Type B pancreatic cell (in vitro differentiated cells): ENCODE measurements at places on chromosomes 4 and X.

DNA sequence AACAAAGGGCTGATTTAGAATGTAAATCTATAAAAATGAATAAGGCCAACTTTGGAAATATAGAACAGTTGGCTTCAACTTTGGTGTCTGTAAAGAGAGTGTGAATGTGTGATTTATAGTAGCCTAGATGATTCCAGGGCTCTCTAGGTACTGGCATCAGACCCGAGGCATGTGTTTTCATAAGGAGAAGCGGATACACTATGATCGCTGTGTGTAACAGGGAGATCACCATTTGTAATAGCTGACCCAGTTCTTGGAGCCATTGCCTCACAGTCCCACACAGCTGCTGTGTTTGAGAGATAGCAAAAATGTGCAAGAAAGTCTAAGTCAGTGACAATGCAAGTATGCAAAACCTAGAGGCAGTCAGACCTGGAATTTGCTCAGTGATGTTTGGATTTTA lies 135.1 kb downstream of the REPS2 start:
- DNase-seq, result no peak
- H3K36me3 ChIP-seq, result no peaks in the 10 kb centered on the region
- H3K4me3 ChIP-seq, result no peak overlapping the region
- H3K4me1 ChIP-seq, result peaks cover 4% of the 10 kb centered on the region
- H3K27me3 ChIP-seq, result peaks cover 8% of the 10 kb centered on the region

GRCh38 chrX:2484256-2484655 lies 16.5 kb downstream of the DHRSX start:
- H3K4me1 ChIP-seq, result peaks cover 11% of the 10 kb centered on the region
- H3K27me3 ChIP-seq, result no peaks in the 10 kb centered on the region
- H3K27ac ChIP-seq, result peak overlapping the region; percentile 41

DNA sequence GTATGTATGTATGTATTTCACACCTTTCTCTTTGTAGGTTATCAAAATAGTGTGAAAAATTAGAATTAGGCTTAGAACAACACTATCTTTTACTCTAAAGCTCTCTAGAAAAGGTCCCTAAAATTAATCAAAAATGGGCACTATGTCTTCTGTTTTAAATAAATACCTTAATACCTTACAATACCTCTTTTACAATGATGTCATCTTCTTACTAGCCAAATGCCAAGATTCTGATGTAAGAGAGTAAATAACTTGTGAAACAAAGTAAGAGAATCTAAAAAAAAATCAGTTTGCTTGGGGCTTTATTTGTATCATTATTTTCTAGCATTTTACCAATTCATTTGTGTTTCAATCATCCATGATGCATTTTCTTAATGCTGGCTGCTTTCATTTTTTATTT lies 402.2 kb upstream of the MAGEB2 start:
- H3K4me3 ChIP-seq, result no peak overlapping the region
- H3K4me1 ChIP-seq, result no peaks in the 10 kb centered on the region
- H3K27me3 ChIP-seq, result no peaks in the 10 kb centered on the region
- H3K27ac ChIP-seq, result no peak overlapping the region

- peak overlapping the region; percentile 64 for H3K4me3 ChIP-seq
- peaks cover 5% of the 10 kb centered on the region for H3K4me1 ChIP-seq
- H3K27me3 ChIP-seq, result no peaks in the 10 kb centered on the region
- H3K27ac ChIP-seq, result peak overlapping the region; percentile 70
- H3K36me3 ChIP-seq, result no peaks in the 10 kb centered on the region
These were observed 1.6 kb upstream of the F8 start for GRCh38 chrX:155023907-155024833.

DNA sequence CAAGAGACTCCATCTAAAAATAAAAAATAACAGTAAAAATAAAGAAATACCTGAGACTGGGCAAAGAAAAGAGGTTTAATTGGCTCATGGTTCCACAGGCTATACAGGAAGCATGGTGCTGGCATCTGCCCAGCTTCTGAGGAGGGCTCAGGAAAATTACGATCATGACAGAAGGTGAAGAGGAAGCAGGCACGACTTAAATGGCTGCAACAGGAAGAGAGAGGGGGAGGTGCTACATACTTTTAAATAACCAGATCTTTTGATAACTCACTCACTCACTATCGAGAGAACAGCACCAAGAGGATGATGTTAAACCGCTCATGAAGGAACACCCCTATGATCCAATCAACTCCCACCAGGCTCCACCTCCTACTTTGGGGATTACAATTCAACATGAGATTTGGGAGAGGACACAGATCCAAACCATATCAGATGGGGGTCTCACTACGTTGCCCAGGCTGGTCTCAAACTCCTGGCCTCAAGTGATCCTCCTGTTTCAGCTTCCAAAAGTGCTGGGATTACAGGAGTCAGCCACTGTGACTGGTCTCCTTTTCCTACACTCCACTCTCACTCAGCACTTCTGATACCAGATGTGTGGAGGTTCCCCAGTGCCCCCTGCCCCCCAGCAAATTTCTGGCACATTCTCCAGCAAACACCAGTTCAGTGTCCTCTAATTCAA lies 11.9 kb upstream of the ZNF157 start:
- H3K4me1 ChIP-seq, result peaks cover 15% of the 10 kb centered on the region
- H3K4me3 ChIP-seq, result no peak overlapping the region
- H3K27me3 ChIP-seq, result no peaks in the 10 kb centered on the region
- peaks cover 3% of the 10 kb centered on the region for H3K36me3 ChIP-seq
- no peak for DNase-seq
- H3K27ac ChIP-seq, result no peak overlapping the region

- H3K27ac ChIP-seq, result no peak overlapping the region
- no peak overlapping the region for H3K4me3 ChIP-seq
- no peak for DNase-seq
- H3K4me1 ChIP-seq, result no peaks in the 10 kb centered on the region
These were observed 73.4 kb upstream of the MAGEB2 start for GRCh38 chrX:30141966-30142365.

GRCh38 chr4:97828646-97829045 lies 314.6 kb downstream of the STPG2 start:
- DNase-seq, result no peak
- no peak overlapping the region for H3K27ac ChIP-seq
- no peaks in the 10 kb centered on the region for H3K36me3 ChIP-seq
- no peaks in the 10 kb centered on the region for H3K4me1 ChIP-seq
- no peak overlapping the region for H3K4me3 ChIP-seq

GRCh38 chr4:11635342-11635741 lies 206.6 kb upstream of the HS3ST1 start:
- no peaks in the 10 kb centered on the region for H3K27me3 ChIP-seq
- H3K4me3 ChIP-seq, result no peak overlapping the region
- peak overlapping the region; percentile 44 for H3K27ac ChIP-seq
- no peaks in the 10 kb centered on the region for H3K36me3 ChIP-seq
- no peaks in the 10 kb centered on the region for H3K4me1 ChIP-seq

GRCh38 chr4:171962110-171962509 lies 148.9 kb downstream of the GALNTL6 start:
- DNase-seq, result no peak
- H3K4me1 ChIP-seq, result no peaks in the 10 kb centered on the region
- no peaks in the 10 kb centered on the region for H3K36me3 ChIP-seq

DNA sequence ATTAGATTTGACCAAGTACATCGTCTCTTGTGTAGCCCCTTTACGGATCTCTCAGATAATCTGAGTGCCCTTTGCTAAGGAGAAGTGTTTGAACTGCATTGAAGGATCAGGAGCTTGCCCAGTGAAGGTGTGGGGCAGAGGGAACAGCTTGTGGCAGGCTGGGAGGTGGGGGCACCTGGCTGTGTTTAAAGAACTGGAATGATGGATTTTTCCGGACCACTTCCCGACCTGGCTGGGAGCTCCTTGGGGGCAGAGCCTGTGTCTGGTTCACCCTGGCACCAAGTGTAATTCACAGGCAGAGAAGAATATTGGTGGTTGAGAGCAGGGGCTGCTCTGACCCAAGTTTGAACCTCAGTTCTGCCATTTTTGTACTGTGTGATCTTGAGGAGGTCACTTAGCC lies 18.5 kb downstream of the TBC1D14 start:
- no peak overlapping the region for H3K27ac ChIP-seq
- peaks cover 27% of the 10 kb centered on the region for H3K36me3 ChIP-seq
- H3K27me3 ChIP-seq, result no peaks in the 10 kb centered on the region

GRCh38 chr4:84432713-84433112 lies 66.4 kb downstream of the NKX6-1 start:
- peaks cover 13% of the 10 kb centered on the region for H3K27me3 ChIP-seq
- H3K27ac ChIP-seq, result no peak overlapping the region
- no peaks in the 10 kb centered on the region for H3K36me3 ChIP-seq
- H3K4me3 ChIP-seq, result no peak overlapping the region

- no peaks in the 10 kb centered on the region for H3K36me3 ChIP-seq
- no peaks in the 10 kb centered on the region for H3K27me3 ChIP-seq
- no peak for DNase-seq
- no peak overlapping the region for H3K27ac ChIP-seq
- no peaks in the 10 kb centered on the region for H3K4me1 ChIP-seq
These were observed 52.2 kb downstream of the PRDM5 start for GRCh38 chr4:120870279-120870673.

DNA sequence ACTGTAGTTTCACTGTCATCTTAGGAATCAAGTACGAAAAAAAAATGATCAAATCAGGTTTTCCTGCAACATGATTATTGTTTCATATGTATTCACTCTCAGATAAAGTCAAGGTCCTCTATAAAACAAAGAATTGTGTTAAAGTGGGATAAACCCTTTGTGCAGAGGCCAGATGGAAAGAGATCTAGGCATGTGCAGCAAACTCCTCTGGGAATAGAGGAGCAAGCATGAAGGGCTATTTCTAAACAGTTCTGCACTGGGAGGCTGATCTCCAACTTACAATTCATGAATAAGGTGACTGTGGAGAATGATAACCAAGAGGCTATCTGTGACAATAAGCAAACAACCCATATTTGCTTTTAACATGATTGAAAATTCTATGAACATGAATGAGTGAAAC lies 2.4 kb upstream of the WDFY3 start:
- no peak for DNase-seq
- no peak overlapping the region for H3K27ac ChIP-seq
- H3K36me3 ChIP-seq, result no peaks in the 10 kb centered on the region
- H3K4me1 ChIP-seq, result peaks cover 12% of the 10 kb centered on the region

DNA sequence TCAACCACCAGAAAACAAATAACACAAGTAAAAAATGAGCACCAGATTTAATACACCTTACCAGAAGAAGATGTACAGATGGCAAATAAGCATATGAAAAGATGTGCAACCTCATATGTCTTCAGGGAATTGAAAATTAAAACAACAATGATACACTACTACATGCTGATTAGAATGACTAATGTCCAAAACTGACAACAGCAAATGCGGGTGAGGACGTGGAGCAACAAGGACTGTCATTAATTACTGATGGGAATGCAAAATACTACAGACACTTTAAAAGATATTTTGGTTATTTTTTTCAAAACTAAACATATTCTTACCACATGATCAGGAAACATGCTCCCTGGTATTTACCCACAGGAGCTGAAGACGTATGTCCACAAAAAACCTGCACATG lies 140.3 kb downstream of the FRYL start:
- H3K36me3 ChIP-seq, result no peaks in the 10 kb centered on the region
- no peak for DNase-seq
- H3K27me3 ChIP-seq, result no peaks in the 10 kb centered on the region
- H3K4me3 ChIP-seq, result no peak overlapping the region

DNA sequence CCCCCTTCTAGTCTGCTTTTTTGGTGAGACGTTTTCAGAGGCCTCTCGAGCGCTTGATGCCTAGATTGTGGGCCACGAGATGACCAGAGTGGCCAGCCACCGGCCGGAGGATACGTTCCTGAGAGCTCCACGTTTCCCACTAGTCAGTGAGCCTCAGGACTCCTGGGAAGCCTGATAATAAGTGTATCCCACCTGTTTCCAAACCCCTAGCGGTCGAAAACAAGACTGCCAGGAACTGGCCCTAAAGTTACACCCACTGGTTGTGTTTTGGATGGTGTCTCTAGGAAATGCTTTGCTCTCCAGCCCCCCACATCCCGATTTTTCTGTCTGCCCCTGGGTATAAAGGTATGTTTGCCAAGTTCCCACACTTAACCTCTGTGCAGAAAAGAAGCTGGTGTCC lies 4.6 kb upstream of the RS1 start:
- no peaks in the 10 kb centered on the region for H3K4me1 ChIP-seq
- no peak for DNase-seq
- peak overlapping the region; percentile 56 for H3K27ac ChIP-seq

GRCh38 chr4:1983846-1984405 lies 24.8 kb downstream of the NELFA start:
- H3K36me3 ChIP-seq, result peaks cover 10% of the 10 kb centered on the region
- peaks cover 5% of the 10 kb centered on the region for H3K4me1 ChIP-seq
- no peak overlapping the region for H3K4me3 ChIP-seq
- peak; percentile 72 for DNase-seq
- H3K27me3 ChIP-seq, result no peaks in the 10 kb centered on the region
- H3K27ac ChIP-seq, result no peak overlapping the region

GRCh38 chrX:12779534-12779933 lies 11.7 kb upstream of the PRPS2 start:
- H3K36me3 ChIP-seq, result no peaks in the 10 kb centered on the region
- H3K4me3 ChIP-seq, result no peak overlapping the region
- no peak for DNase-seq
- H3K27ac ChIP-seq, result no peak overlapping the region
- H3K4me1 ChIP-seq, result no peaks in the 10 kb centered on the region

GRCh38 chrX:139222511-139223200 lies 307.9 kb upstream of the F9 start:
- no peaks in the 10 kb centered on the region for H3K36me3 ChIP-seq
- H3K4me1 ChIP-seq, result no peaks in the 10 kb centered on the region
- no peak overlapping the region for H3K27ac ChIP-seq
- DNase-seq, result no peak

DNA sequence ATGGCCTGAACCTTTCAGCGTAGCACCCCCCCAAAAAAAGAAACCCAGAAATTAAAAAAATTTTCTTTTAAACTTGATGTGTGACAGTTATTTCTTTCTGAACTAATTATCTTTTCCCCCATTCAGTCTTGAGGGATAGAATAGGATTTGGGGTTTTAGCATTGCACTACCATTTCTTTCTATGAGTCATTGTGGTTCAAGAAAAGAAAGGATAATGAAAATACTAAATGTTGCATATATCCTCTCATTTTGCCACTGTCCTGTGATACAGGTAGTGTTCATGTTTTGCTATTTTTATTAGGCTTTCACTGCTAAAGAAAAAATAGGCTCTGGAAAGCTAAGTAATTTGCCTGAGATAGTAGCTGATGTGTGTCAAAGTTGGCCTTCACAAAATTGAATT lies 39.4 kb upstream of the DCK start:
- no peaks in the 10 kb centered on the region for H3K27me3 ChIP-seq
- H3K27ac ChIP-seq, result no peak overlapping the region
- no peak for DNase-seq
- H3K4me3 ChIP-seq, result no peak overlapping the region

DNA sequence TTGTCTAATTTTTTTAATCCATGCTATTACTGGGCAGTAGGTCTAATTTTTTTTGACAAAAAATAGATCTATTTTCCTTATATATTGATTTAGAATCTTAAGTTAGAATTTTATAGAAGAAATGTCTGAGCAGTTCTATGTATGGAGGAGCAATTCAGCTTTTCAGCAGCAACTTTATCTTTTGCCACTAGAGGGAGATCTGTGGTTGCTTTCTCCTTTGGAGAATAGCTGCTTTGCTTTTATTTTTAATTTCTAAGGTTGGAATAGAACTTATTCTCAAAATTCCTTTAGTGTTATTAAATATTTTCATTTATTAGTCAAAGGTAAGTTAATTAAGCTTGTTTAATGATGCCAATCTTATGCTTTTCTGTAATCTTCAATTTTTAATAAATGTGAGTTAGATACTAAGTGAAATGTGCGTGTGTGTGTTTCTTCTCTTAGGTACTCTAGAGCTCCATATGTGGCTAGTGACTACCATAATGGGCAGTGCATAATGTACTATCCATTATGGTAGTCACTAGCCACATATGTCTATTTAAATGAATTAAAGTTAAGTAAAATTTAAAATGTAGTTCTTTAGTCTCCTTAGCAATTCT lies 29.3 kb downstream of the FAM199X start:
- H3K27me3 ChIP-seq, result no peaks in the 10 kb centered on the region
- H3K4me1 ChIP-seq, result no peaks in the 10 kb centered on the region
- no peak for DNase-seq
- no peak overlapping the region for H3K4me3 ChIP-seq
